ENCODE measurements at places on chromosomes 7 and 10.

GRCh38 chr7:1698201-1698600, 28.1 kb downstream of the ELFN1 start:
- no peak for DNase-seq

DNA sequence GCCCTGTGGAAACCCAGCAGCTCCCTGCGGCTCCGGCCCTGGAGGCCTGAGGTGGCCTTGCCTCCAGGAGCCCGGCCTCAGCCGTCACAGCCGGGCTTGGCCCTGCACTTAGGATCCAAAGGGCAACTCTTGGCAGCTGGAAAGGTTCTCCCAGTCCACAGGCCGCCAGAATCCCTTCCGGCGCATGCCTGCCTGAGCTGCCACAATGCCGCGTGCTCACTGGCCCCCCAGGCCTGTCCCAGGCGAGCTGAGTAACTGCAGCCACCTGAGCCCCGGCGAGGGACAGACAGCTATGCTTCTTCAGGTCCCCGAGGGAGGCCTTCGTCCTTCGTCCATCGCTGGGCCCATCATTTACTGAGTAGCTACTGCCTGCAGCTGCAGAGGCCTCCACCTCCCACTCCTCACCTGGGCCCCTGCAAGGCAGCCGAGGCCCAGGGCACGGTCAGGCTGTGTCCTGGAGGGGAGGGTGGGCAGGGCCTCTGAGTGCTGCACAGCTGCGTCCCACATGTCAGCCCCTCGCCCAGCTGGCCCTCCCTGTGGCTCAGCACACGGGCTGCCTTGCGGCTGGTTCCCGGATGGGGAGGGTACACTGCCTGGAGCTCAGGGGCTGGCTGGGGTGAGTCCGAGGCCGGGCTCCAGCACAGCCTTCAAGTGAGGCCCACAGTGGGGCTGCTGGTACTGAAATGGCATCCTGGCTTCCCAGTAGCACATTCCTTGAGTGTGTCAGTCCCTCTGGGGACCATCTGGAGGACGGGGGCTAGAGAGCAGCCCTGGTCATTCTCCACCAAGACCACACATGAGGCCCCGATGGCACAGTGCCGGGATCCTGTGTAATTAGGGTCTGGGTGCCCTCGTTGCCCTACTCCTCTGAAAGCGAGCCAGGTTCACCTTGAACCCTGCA, 172.5 kb downstream of the ELFN1 start:
- DNase-seq, result no peak

DNA sequence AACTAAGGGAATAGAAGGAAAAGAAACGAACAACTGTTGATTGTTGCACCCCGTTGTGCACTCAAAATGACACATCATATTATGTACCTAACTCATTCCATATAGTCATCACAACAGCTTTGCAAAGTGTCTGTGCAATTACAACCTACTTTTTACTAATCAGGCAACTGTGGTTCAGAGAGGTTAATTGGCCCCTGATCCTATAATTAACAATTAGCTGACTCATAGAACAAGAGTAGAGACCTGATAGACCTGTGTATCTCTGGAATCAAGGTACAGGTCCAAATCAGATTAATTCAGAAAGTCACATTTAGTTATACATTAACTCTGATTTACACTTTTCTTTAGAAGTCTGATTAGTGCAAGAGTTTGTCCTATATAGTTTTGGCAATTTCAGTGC, 122.5 kb upstream of the CDK13 start:
- DNase-seq, result no peak

GRCh38 chr10:35090162-35090954, at the start of gene CUL2:
Gene CUL2 (minus strand): TSS chr10:35090341. CDS start chr10:35071317, 19,024 bp downstream.
- peak; percentile 87 for DNase-seq

DNA sequence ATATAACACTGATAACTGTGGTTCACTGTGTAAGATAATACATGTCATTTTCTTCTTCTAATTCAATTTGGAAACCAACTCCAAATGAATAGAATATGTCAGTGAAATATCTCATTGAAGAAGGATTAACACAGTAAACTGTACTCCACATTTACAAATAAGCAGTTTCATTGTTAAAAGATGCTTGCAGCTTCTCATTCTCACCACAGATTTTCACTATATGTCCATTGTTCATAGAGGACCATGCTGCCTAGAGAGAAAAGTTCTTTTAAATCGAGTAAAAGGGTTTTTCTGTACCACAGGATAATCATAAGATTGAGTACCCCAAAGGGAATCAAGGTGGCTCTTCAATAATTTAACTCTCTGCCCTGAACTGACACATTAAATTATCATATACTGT, 165.5 kb downstream of the LRRN3 start:
- no peak for DNase-seq

GRCh38 chr7:920351-921070, 34.0 kb downstream of the ADAP1 start:
- no peak for DNase-seq

DNA sequence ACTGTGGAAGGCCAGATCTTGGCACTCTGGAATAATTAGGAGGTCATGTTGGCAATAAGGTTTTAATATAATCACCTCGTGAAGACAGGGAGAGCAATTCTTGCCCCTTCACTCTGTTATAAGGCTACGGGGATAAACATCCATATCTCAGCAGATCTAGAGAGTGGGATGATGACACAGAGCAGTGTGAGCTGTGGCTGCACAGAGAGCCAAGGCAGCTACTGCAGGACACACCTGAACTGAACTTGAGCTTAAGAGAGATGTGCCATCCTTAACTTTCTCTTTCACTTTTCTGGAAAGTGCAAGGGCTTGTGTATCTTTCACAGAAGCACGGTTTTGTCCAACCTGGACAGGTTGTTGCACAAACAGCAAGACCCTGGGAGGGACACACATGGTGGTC, 174.7 kb downstream of the GATA3 start:
- DNase-seq, result no peak

DNA sequence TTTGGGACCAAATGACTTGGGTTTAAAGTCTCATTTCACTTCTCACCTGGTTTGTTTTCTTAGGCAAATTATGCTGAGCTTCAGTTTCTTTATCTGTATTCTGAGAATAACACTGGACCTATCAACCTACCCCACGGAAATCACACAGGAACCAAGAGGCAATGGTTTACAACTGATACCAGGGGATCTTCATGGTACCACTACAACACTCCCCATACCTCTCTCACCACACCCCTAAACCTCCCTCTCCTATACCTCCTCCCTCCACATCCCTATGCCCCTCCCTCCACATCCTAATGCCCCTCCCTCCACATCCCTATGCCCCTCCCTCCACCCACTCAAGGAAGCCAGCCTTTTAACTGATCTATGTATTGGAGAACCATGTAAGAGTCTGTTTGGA, 9.9 kb downstream of the FAM204A start:
- DNase-seq, result no peak

DNA sequence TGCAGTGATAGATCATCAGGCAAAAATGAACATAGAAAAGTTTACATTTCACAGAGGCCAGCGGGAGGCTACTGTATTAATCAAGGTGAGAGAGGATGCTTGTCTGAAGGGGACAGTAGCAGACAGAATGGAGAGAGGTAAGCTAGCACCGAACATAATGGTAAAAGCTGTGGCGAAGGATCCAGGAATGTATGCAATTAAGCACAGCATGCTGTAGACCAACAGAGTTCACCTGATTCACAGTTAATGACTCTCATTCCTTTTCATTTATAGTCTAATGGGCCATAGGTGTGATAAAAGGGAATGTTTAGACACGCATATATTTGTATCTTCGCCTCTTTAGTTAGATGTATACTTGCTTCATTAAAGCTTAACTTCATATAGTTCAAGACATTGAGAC, 150.9 kb upstream of the MBL2 start:
- no peak for DNase-seq

- no peak for DNase-seq
These were observed 30.6 kb downstream of the FHIP2A start for GRCh38 chr10:114852197-114852596.

DNA sequence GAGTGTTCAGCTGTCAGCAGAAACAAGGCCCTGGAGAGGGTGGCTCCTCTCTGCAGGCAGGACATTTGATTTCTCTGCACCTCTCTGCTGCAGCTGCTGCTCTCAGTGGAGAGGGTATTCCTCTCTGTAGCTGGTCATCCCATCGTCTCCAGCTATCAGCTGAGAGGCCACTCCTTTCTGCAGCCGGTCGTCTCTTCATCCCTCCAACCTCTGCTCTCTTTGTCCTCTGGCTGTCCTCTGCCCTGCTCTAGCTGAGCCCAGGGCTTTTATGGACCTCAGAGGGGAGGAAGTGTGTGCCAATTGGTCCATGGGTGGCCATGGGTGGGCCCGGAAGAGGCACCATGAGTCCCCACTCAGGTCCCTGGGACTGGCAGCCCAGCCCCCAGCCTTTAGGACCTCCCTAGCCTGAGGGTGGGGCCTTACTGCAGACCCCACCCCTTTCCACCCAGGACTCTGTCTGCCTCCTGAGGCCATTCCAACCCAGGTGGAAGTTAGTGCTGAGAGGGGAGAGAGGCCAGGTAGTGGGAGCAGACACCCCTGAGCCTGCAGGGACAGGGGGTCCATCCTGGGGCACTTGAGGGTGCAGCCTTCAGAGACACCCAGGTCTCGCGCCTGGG, 26.2 kb upstream of the CDCA7L start:
- no peak for DNase-seq

- no peak for DNase-seq
These were observed 1016.7 kb downstream of the REEP3 start for GRCh38 chr10:64537928-64538327.

DNA sequence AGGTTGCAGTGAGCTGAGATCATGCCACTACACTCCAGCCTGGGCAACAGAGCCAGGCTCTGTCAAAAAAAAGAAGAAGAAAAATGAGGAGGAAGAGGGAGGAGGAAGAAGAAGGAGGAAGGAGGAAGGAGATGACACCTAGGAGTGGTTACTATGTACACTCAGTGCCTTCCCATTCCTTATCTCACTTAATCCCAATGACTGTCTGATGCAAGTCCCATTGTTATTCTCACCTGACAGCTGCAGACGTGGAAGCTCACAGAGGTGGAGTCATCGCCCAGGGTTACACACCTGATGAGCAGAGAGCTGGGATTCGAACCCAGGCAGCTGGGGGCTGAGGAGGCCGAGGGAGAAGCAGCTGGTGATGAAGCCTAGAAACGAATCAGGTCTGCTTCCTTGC, 258.8 kb downstream of the SNX10 start:
- DNase-seq, result no peak

GRCh38 chr7:105279688-105280007, 109.1 kb downstream of the SRPK2 start:
- DNase-seq, result no peak

All from effector CD8-positive, alpha-beta T cell (primary cell).